CD4-positive, alpha-beta T cell treated with Interleukin-17A for 4 hours (primary cell): ENCODE measurements at places on chromosomes 1 and 21.

- DNase-seq: peak; percentile 55
Observed at GRCh38 chr1:15966081-15966955, 9.6 kb downstream of the ZBTB17 start.

DNA sequence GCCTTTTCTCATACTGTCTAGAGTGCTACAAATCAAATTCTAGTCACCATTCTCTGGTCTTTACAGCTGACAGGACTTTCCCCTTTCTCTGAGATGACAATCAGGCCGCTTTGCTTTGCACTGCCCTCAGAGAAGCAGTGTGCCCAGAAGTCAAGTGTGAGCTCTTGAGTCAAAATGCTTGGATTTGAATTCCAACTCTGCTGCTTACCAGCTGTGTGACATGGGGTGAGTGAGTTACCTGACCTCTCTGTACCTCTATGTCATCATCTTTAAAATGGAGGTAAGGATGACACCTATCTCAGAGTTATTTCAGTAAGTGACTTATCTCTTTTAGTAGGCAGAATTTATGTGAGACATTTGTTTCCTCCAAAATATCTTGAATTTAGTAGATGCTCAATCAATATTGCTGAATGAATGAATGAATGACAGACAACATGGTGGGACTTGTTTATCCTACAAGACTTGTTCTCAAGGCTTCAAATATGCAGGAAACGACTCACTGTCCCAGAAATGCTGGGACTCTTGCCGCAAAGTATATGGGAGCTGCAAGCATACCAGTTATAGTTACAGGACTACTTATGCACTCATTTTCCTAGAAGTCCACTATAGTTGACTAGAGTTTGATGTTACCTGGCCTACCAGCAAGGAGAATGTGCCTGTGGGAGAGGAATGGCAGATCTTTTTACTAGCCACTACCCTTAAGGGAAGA, 38.1 kb upstream of the A3GALT2 start:
- DNase-seq: no peak

- DNase-seq: no peak
Observed at GRCh38 chr1:85550784-85551516, 29.6 kb upstream of the CCN1 start.

GRCh38 chr1:5962265-5963105, 29.7 kb downstream of the NPHP4 start:
- no peak for DNase-seq

DNA sequence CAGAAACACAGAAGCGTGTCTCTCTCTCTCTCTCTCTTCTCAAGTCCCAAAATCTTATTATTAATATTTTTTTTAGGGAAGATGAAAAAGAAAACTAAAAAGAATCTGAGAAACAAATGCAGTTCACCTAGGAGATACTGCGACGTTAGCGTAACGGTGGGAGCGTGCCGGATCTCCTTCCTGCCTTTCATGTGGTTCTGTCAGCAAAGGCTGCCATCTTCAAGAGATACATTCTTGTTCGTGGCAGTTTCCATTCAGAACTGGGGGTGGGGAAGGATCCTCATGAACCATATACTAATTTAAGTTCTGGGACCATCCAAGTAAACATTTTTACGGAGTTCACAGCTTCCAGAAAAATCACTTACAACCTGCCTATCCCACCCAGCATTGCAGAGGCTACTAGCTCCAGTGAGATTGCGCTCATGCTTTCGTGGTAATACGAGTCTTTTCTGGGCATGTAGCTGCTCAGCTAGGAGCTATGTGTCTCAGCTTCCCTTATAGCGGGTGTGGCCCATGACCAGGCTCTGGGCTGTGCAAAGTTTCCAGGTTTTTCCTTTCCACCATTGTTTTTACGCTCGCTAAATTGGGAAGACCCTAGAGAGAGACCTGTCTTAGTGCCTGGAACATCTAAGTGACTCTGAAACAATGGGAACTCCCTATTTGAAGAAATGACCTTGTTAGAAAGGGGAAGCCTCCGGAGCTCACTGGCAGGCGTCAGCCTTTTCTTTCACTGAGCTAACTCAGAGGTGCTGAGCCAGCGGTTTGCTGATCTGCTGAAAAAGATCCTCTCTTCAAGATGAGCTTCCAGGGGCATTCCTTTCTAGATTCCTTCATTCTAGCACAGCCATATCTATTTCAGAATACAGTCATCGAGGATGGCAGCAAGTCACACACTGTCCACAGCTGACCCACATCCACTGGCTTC, 17.3 kb downstream of the SLAMF1 start:
- peak; percentile 84 for DNase-seq

GRCh38 chr1:27632387-27633297, 2.3 kb downstream of the FGR start:
- DNase-seq: peak; percentile 41

DNA sequence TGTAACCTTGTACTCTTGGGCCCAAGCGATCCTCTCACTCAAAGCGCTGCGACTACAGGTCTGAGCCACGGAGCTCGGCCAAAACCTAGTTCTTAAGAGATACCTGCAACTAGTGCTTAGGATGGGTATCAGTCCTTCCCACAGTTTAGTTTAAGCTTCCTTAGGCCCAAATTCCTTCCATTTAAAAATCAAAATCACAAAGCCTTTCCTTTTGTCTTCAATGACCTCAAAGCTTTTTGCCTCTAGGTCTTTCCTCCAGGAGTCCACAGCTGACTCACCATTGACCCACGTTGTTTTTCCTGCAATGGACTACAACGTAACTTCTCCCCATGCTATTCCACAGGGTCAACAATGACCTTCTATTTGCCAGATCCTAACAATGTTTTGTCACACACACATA, 64.0 kb downstream of the APP start:
- no peak for DNase-seq

DNA sequence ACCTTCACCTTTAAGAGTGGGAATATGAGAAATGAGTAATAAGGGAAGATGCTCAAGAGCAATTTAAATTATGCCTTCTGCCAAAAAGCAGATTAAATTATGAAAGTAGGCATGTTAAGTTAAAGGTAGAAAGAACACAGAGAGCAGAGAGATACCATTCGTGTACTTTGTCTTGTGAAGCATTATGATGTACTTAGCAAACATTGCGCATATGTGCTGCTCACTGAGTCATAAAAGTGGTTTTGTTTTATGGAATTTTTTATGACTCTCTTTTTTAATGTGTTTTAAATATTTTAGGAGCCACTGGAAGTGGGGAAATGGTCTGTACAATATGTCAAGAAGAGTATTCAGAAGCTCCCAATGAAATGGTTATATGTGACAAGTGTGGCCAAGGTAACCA, 35.3 kb downstream of the MTF2 start:
- no peak for DNase-seq

DNA sequence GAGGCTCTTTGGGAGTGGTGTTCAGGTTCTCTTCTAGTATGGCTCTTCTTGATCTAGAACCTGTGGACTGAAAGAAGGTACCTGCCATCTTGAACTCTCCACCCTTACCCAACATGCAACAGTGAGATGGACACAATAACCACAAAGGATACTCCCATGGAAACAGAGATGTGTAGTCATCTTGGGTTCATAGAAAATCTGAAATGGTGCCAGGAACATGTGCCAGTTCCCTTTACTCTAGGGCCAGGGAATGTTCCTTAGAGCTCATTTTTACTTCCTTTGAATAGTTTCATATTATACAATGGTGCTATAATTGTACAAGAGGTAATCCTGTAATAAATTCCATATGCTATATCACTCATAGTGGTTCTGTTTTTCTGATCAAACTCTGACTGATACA, 13.2 kb upstream of the SCYL3 start:
- DNase-seq: no peak

- DNase-seq: no peak
Observed at GRCh38 chr21:14762734-14763694, 216.9 kb upstream of the SAMSN1 start.

GRCh38 chr1:111699268-111699667, 39.9 kb downstream of the INKA2 start:
- DNase-seq: no peak

DNA sequence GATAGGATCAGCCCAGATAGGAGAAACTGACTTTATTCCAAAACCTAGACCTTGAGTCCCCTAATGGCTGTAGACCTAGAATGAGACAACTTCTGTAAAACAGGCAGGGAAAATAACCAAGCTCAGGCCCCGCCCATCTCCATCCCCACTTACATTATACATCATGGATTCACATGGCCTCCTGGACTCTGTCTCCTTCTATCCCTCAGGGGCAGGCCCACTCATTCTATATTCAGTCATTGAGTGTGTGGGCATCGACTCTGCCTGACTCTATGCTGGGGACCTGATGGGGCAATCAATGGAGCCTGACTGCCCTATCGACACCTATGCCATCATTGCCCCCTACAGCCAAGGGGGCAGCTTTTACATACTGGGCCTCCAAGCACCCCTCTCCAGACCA, 6.4 kb downstream of the AVPR1B start:
- DNase-seq: no peak

GRCh38 chr1:48903291-48903690, 126.6 kb upstream of the BEND5 start:
- no peak for DNase-seq

DNA sequence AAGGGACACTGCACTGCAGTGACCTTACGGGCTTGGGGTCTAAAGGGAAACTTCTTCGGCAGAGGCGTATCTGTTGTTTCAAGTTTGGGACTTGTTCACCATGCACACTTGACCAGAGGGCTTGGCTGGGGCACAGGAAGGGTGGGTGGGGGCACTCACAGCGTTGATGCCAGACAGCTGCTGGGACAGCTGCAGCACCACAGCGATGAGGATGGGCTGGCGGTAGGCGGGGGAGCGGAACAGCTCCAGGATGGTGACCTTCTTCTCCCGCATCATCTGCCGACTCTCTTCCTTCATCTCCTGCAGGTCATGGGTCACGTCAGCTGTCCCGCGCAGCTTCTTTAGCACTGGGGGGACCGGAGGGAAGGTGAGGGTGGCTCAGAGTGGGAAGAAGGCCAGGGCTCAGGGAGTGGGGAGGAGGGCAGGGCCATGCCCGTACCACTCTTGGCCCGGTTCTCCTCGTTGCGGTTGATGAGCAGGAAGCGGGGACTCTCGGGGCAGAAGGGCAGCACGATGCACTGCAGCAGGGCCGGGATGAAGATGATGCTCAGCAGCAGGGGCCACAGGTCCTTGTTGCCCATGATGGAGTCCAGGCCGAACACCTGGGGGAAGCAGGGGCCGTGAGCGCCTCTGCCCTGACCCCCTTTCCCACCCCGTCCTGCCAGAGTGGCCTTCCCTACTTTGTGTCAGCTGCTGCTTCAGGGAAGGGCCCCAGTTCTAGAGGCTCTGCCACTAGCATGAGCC, 29.1 kb downstream of the SLC2A1 start:
- DNase-seq: no peak

DNA sequence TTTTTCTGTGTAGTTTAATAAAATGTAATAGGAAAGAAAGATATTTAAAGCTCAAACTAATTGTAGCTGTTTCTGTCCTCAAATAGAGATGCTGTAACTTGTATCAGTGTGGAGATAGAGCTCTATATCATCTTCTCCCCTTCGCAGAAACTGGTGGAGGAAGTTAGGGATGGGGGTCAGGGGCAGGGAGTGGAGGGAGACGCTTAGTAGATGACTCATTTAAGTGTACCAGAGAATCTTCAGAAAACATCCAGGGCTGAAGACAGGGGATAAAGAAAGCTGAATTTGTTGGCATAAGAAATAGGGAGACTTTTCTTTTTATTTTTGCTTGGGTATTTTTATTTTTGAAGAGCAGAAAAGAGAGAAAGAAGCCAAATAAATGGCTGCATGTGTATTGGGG, 282.6 kb upstream of the DPYD start:
- no peak for DNase-seq

GRCh38 chr1:78303620-78304019, 187.2 kb upstream of the PTGFR start:
- no peak for DNase-seq

GRCh38 chr1:65817891-65818290, 25.2 kb downstream of the PDE4B start:
- DNase-seq: no peak

DNA sequence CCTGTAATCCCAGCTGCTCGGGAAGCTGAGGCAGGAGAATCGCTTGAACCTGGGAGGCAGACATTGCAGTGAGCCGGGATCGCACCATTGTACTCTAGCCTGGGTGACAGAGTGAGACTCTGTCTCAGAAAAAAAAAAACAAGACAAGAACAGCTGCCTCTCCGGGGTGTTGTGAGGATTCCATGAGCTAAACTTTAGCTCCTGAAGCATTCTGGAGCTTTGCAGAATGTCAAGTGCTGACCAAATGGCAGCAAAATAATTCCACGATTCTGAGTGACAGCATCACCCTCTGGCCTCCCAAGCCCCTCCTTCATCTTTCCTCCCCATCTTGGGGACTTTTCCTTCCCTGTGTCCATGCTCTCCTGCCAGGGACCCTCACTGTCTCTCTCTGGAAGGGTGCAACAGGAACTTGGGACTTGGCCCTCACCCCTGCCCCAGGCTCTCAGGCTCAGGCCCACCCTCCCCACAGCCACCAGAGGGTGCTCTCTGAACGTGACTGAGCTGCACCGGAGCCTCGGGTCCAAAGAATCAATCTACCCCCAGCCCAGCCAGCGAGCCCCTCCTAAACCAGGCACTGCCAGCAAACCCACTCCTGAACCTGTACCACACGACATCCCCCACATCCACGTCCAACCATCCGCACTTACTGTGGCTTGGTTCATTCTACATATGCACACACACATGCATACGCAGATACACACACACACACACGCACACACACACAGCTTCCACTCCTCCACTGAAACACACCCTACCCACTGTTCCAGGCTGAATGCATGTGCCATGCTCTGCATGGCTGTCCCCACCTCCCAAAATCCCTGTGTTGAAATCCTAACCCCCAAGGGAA, 45.7 kb downstream of the ACOT7 start:
- DNase-seq: peak; percentile 81

GRCh38 chr21:31234936-31235335, 109.1 kb downstream of the TIAM1 start:
- no peak for DNase-seq

- DNase-seq: no peak
Observed at GRCh38 chr1:56527548-56528302, 51.6 kb downstream of the PLPP3 start.

DNA sequence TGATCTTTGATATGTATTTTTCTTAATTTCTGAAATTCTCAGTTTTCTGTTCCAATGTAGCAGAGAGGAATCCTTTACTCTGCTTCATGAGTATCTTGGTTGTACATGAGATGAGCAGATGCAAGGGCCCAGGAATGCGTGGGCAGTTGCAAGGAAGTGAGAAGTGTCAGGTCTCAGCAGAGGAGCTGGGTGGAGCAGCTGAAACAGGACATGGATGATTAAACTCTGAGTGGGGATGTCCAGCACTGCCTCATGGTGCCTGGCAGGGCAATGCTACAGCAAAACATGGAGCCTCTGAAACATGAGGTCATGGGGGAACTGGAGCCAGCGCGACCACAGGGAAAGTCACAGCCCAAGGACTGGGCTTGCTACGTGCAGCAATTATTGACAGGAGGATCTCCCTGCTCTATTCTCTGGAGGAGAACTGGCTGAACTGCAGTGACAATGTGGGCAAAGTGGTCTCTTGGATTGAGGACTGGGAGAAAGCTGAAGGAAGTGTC, 48.4 kb downstream of the COLGALT2 start:
- no peak for DNase-seq

GRCh38 chr1:43267818-43268425, 1.9 kb upstream of the TMEM125 start:
- DNase-seq: no peak
